ENCODE measurements at places on chromosomes 11 and 22.

- peak; percentile 96 for DNase-seq
Measured at GRCh38 chr11:568306-569157, 7.7 kb upstream of the PHRF1 start.

DNA sequence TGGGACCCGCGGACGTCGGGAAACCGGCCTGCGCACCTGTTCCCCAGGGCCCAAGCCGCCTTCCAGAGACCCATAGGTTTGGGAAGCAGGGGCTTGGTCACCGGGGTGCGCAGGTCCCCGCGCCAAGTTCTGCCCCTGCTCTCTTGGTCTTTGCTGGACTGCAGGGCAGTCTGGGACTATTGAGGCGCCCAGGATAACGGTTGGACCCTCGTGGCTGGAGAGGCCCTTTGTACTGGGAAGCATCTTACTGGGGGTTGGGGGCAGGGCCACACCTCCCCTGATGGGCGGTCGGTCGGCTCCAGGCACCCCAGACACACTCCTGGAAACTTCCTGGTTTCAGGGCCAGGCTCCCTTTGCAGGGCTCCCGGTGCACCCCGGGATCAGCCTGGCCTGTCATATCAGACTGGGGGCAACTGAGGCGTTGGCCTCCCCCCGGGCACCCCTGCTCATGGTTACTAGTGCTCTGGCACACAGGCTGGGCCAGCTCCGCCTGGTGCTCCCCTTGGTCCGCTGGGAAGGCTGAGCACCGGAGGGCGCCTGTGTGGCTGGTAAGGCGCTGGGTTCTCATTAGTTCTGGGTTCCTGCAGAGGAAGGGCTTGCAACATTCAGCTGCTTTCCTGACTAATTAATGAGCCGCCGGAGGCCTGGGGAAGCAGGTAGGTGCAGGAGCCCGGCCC lies 1250.5 kb downstream of the BRD1 start:
- no peak for DNase-seq

DNA sequence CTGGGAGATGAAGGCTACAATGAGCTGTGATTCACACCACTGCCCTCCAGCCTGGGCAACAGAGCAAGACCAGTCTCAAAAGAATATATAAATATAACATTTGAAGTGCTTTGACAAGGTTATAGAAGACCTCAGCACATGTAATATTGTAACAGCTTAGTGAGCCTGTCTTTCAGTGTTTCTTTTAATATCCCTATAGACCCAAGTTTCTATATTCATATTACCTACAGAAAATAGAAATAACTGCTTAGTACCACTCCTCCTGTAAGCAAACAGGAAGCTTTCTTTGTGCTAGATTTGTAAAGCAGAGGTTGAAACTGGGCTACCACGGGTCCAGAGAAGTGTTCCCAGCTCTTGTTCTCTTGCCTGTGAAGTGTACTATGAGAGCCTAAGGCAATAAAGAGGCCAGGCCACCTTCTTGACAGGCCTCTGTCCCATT lies 68.2 kb downstream of the PPP2R1B start:
- no peak for DNase-seq

DNA sequence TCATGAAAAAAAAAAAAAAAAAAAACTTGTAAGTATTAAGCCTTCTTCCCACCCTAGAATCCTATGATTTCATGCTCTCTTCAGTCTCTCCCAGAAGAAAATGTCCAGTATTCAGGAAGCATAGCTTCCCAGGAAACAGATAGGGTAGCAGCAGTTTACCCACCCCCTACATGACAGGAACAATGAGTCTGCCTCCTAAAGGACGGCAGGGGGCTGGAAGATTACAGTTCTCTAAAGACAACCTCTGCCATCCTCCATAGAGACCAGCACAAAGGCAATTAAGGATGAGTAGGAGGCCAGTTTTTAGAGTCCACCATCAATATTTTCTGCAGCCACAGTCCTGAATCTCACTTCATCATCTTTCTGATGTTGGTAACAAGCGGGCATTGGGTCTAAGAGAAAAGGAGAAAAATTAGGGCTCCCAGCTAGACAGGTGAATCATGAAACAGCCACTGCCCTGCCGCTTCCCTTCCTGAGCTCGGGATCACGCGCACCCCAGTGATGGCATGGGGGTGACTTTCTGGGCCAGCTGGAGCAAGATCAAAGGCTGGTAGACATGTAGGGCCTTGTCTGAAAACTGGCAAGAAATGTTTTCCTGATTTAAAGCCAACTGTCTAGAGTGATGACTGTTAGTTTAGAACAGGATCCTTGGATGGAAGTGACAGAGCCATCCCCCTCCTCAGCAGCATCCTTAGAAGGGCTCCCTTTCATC lies 322.8 kb downstream of the LARGE1 start:
- DNase-seq, result no peak

DNA sequence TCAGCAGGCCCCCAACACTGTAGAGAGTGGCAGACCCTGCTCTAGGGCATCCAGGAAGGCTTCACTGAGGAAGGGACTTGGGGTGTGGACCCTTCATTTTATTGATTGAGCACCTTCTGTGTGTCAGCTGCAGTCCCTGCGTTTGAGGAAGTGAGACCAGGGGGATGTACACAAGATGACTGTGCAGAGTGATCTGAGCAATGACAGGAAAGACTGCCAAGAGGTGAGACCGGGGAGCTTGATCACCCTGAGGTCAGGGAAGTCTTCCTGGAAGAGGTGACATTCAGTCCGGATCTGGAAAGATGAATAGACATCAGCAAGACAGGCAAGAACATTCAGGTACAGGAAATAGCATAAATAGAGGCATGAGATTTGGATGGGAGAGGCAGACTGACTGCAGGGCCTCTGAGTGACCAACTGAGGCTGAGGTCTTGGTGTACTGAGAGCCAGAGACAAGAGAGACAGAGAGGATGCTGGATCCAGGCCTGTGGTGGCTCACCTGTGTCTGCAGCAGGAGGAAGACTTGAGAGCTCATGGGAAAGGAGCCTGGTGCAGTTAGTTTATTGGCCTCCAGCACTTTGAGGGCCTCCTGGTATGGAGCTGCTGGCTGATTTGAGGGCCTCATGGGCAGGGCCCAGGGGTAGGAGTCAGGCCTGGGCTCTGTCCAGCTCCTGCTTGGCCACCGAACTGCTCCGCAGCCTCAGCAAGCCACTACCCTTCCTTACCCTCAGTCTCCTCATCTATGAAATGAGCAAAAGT lies 5.2 kb downstream of the DGAT2 start:
- no peak for DNase-seq

- no peak for DNase-seq
Measured at GRCh38 chr11:44811841-44812448, 85.2 kb downstream of the TSPAN18 start.

DNA sequence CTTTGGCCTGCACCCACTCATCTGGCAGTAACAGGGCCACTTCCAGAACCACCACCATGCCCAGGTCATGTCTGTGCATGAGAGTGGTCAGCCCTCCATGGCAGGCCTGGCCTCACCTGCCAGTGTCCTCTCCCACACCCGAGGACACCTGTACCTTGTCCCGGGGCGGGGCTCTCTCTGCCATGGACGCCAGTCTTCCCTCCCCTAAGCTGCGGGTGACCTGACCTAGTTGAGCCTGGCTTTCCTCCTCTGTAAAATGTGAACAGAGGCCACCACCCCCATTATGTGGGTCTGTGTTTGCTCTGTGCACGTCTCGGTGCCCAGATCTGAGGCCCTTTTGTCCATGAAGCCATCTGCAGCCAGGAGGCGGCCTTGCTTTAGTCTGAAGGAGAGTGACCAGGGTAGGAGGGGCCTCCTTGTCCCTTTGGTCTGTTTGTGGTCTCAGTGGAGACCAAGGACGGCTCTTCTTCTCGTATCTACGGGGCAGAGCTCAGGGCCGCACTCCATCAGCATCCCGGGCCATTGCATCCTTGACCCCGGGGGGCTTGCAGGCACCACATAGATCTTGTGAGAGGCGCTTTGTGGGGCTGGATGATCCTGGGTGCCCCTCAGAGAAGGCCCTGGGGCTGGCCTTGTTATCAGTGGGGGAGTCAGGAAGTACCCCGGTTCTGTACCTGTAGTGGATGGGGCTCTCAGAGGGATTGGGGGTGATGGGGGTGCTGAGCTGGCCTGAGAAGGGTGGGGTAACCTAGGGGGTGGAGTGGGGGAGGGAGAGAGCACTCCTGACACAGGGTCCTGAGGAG lies 121.6 kb downstream of the KCNQ1 start:
- DNase-seq, result no peak

DNA sequence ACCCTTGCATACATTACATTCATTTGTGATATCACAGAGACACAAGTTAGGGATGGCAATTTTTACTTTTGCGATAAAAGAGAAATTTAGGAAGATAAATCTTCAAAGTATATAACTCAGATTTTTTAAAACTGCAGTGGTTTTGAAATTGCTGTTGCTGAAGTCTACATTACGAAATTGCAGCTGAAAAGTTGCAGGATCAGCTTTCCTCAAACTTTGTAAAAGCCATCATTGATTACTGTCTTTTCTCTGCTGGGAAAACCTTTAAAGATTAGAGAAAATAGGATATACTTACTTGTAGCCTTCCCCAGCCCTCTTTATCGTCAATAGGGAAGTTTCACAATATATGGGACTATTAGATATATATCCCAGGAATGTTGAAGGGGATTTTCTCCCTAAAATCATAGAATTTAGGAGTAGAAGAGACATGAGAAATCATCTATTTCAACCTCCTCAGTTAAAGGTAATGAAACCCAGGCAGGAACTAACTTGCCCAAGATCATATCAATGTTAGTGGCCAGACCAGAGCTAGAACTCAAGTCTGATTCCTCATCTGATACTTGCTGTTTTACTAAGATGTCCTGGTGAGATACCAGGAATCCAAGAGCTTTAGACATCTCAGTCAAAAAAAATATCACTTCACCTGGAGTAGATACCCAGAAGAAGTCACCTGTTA lies 10.4 kb upstream of the AGBL2 start:
- no peak for DNase-seq

GRCh38 chr22:23402275-23403151 lies 177.6 kb downstream of the IGLL1 start:
- peak; percentile 60 for DNase-seq

- no peak for DNase-seq
Measured at GRCh38 chr11:77303328-77303727, 1.8 kb upstream of the GDPD4 start.

GRCh38 chr11:18075444-18075843 lies 29.4 kb upstream of the TPH1 start:
- DNase-seq, result no peak

DNA sequence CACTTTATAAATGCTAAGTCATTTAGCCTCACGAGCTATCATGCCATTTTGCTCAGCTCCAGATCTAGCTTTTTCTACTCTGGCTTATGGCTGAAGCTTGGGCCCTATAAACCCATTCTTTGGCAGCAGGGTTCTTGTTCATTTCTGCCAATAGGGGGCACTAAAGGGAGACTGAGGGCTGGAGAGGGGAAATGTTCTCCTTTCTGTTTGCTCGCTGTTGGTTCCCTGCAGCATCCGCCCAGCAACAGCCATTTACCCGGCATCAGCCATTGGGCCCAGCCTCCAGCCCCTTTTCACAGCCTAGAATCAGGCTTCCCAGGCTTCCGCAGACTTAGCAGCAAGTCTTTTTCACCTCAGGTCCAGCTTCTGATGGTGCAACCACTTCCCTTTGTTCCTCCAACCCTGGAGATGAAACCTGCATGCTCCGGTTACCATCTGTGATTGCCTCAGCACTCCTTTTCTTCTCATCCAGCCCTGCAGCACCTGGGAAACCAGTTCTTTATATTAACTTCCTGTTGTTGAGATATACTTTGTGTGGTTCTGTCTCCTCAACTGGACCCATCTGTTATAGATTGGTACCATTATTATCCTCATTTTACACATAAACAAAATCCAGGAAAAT lies 4.2 kb upstream of the ME3 start:
- peak; percentile 6 for DNase-seq

GRCh38 chr11:76646882-76647534 lies 23.5 kb downstream of the LRRC32 start:
- DNase-seq, result no peak

GRCh38 chr11:92751594-92751993 lies 217.9 kb upstream of the MTNR1B start:
- no peak for DNase-seq
